ENCODE measurements at places on chromosomes 2 and 18. TPM values are rescaled to one million over a fixed set of nuclear protein-coding genes. Genes with fewer than 3 reads are reported as not detected.

DNA sequence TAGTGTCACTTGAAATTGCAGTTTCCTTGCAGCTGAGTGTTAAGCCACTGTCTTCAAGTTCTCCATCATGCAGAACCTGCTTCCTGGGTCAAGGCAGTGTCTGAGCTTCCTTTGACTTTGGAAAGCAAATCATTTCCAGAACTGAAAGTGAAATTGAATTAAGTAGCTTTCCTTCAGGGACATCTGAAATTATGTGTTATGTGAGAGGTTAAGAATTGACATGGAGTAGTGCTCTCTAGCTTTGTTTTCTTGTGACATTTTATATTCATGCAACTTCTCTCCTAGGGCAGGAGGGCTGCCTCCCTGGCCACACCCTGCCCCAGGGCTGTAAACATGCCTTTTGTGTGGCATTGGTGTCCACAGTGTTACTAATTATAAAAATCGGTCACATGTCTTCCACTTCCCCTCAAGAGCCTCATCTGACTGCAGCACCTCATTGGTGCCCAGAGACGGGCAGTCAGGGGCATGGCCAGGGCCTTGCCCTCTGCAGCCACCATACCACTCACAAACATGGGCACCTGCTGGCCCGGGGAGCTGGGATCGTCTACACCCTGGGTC lies 14.4 kb downstream of the RAB12 start:
- no peak for DNase-seq

GRCh38 chr2:224331698-224332097 lies 70.2 kb downstream of the FAM124B start:
- DNase-seq = no peak

DNA sequence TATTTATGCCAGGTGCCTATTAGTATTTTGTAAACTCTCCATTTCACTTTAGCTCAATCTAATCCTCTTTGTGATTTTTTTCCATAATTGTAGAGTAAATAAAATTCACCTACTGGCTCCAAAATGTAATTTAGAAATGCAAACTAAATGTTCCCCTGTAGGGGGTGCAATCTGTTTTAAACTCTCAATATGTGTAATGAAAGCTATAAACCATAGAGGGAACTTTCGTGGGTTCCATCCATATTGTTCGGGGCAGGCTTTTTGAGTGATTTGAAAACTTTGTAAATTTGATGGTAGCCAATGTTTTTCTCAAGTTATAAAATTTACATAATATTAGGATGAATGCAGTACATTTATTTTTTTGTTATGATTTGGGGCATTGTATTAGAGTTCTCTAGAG lies 49.4 kb downstream of the TSPYL6 start:
- no peak for DNase-seq

- no peak for DNase-seq
Measured at GRCh38 chr2:626491-627339, 50.5 kb downstream of the TMEM18 start.

- DNase-seq = no peak
Measured at GRCh38 chr18:69996951-69997798, 49.5 kb upstream of the CD226 start.

Gene IL1F10
- total RNA-seq = not detected

Gene GRP
- not detected for total RNA-seq

DNA sequence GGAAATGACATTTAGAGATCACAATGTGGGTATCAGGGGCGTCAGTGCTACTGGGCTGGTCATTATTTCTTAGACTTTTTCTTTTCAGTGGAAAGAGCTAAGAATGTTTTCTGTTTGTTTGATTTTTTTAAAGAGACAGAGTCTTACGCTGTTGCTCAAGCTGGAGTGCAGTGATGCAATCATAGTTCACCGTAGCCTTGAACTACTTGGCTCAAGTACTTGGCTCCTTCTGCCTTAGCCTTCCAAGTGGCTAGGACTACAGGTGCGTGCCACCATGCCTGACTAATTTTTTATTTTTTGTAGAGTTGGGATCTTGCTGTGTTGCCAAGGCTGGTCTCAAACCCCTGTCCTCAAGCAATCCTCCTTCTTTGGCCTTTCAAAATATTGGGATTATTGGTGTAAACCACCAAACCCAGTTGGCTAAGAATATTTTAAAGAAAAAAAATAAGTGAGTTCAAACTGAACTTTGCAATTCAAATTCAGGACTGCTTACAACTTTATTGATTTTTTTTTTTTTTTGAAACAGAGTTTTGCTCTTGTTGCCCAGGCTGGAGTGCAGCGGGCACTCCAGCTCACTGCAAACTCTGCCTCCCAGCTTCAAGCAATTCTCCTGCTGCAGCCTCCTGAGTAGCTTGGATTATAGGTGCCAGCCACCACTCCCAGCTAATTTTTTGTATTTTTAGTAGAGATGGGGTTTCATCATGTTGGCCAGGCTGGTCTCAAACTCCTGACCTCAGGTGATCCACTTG lies 154.2 kb downstream of the MIB1 start:
- DNase-seq = no peak

Measured in mesothelial cell of epicardium (in vitro differentiated cells).